ENCODE measurements at places on chromosomes 6 and 20.
A peak's percentile ranks its signal among the peaks of the same experiment; 100 is the strongest.

- no peak for DNase-seq
Observed at GRCh38 chr20:16926626-16927430, 178.7 kb downstream of the OTOR start.

DNA sequence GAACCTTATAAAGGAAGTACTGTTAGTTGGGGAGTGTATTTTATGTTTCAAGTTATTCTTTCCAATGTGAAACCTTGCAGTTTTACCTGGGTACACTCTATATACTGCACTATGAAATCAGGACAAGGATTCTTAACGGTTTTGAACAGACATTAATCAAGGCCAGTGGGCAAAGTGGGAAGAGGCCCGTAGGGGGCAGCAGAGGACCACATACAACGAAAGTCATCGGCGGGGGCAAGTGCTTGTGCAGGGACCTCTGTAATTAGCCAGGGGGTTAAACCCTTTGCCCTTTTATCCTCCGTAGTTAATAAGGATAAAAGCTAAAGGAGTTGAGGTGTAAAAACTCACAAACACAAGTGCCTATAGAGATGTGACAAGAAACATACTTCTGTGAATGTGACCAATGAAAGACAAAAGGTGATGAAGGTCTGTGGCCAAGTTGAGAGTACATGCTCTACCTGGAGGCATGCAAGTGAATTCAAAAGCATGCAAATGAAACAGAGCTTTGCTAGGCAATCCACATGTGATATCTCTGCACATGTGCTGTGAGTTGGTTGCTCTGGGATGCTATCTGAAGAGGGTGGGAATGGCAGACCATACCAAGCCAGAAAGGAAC, 392.7 kb upstream of the MAN1A1 start:
- DNase-seq = no peak

DNA sequence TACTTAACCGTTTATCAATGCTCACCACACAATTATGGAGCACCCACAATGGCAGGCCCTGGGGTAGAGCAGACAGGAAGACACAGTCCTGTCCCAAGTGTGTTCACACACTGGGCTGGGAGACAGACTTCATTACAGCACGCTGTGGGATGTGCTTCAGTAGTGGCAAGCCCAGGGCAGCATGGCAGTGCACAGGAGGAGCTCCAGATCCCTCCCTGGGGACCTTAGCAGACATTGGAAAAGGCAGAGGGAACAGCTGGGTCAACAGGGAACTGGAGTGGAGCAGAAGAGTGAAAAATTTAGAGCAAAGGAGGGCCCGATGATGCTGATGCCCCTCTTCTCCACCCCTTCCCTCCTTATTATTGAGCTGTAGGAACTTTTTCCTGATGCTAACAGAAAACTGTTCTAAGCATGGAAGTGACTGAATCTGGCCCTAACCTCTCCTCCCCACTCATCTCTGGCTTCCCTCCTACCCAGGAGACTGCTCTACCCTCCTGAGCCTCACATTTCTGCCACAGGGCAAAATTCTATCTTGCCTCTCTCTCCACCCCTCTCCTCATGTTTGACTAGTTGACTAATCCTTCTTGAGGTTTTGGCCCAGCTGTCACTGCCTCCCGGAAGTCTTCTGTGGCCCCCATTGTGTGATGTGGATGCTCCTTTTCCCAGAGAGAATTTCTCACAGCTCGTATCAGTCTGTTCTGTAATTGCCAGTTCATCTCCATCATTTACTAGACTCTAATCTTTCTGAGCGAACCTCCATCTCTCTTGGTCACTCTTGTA, 41.3 kb upstream of the NOP56 start:
- DNase-seq = no peak

DNA sequence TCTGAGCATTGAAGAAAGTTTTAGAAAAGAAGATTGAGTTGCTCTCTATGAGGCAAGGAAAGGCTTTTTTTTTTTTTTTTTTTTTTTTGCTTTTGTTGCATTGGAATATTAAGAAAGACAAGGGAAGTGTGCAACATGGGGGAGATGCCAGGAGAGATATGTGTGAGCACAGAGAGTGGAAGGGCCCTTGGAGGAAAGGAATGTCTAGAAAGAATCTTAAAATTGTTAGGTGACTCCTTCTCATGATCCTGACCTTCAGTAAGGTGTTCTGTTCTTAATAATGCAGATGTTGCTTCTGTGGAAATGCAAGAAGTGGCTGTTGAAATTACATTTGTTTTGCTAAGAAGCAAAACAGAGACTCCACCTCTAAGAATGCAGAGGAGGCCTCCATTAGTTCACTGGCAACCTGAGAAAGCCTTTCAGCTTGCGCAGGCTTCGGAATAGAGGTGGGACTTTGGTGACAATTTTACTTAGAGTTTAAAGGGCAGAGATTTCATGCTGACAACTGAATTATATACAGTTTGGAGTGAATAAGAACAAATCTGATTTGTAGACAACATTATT, 118.0 kb upstream of the ASCC3 start:
- DNase-seq = no peak

DNA sequence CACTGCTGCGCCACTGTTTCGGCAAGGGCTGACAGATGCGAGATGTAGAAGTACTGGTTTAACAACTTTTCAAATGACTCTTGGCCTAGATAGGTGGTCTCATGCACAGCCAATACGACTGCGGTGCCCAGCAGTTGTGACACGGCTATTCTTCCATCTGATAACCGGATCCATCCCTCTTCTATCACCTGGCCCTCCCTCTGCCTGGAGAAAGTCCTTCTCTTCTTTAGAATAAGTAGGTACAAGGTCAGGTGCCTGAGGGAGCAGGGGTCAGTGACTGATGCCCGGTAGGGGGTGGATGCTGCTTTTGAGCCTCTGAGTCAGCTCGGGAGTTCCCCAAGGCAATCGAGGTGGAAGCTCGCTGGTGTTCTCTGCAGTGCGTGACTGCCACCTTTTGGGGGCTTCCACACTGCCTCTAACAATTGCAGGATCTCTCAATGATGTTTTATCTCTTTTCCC, 166.8 kb upstream of the GRIK2 start:
- DNase-seq = no peak

- no peak for DNase-seq
Observed at GRCh38 chr20:25020345-25020744, 27.8 kb upstream of the APMAP start.

- DNase-seq = no peak
Observed at GRCh38 chr6:75449630-75450206, 43.9 kb downstream of the FILIP1 start.

DNA sequence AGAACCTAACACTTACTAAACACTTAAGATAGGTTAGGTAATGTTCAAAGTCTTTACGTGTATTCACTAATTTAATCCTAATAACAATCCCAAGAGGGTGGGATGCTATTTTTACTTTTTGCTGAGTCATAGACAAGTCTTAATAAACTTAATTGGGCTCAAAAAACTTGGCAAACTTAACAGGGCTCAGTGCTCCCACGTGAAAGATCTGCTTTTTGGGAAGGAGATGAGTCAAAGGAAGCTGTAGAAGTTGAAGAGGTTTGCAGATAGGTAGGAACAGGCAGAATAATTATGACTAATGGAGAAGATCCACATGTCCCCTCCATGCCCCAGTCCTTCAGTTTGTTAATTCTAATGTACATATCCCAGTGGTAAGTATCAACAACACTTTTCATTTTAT, 44.5 kb upstream of the STMND1 start:
- DNase-seq = no peak

DNA sequence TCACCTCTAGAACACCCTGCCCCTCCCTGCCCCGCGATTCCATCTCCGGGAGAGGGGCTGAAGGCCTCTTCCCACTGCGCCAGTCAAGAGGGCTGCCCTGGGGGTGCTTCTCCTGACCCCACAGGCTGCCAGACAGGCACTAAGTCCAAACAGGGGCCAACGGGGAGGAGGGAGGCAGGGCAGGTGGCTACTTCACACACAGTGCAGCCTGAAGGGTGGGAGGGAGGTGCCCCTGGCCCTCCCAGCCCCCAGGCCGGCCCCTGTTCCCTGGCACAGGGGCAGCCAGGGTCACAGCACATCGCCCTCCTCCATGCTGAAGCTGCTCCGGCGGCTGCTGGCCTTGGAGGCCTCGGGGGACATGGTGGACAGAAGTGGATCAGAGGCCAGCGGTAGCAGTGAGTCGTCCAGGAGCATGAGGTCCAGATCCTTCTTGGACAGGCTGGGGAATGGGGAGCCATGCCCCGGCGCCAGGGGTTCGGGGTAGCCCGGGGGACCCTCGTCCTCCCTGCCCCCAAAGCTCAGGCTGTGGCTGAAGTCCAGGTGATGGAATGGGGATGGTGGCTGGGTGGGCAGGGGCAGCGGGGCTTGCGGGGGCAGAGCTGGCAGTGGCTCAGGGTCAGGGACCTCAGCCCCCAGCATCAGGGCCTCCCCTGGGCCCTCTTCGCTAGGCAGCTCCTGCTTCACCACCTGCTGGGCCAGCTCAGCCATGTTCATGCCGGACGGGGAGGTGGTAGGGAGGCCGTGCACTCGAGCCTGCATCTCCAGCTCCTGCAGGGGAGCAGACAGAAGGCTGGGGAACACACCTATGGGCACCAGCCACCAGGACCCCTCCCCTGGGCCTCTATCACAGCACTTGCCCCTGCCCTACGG, 46.3 kb downstream of the MDFI start:
- DNase-seq = no peak

DNA sequence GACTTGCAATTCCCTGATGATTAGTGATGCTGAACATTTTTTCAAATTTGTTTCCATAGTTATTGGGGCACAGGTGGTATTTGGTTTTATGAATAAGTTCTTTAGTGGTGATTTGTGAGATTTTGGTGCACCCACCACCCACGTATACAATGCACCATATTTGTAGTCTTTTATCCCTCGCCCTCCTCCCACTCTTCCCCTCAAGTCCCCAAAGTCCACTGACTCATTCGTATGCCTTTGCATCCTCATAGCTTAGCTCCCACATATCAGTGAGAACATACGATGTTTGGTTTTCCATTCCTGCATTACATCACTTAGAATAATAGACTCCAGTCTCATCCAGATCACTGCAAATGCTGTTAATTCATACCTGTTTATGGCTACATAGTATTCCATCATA, 167.3 kb downstream of the MYLK4 start:
- no peak for DNase-seq

- no peak for DNase-seq
Observed at GRCh38 chr6:156056085-156056484, 600.4 kb upstream of the NOX3 start.

DNA sequence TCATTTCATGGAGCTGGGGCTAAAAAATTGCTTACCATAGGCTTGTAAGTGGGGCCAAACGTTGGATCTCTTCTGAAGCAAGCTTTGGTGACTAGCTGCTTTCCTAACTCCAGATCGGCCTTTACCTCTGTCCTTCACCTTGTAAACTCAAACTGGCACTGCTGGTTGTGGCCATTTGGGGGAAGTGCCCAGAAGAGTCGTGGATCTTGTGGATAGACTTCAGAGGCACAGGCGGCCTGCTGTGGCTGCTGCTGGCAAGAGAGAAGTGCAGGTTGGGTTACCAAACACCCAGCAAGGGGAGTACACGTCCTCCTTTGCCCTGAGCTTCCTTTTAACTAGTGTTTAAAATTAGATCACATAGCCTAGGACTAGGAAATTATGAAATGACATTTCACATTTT, 36.8 kb upstream of the KLHL31 start:
- peak; percentile 39 for DNase-seq

DNA sequence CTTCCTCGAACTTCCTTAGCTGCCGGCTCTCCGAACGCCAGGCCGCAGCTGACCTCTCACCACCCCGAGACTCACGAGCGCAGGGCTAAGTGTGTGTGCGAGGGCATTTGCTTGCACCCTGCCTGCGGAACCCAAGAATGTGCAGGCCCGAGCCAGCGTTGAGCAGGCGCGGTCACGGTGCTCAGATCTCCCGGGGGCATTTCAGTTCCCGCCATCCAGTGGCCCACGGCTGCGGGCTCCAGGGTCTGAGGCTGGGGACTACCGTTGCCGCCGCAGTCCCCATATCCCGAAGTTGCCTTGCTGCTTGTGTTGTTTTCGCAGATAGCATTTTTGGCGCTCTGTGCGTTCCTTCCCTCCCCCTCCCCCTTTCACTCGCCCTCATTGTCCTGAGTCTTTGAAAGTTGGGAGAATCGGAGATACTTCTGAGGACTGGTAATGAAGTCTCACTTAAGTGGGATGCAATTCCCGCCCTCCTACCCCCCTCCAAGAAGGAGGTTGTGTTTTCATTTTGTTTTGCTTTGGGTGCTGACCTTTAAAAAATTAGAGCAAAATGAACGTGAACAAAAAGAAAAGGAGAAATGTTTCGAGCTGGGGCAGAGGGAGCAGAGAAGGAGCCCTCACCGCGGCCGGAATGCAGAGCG, 1.7 kb downstream of the NR2E1 start:
- no peak for DNase-seq

DNA sequence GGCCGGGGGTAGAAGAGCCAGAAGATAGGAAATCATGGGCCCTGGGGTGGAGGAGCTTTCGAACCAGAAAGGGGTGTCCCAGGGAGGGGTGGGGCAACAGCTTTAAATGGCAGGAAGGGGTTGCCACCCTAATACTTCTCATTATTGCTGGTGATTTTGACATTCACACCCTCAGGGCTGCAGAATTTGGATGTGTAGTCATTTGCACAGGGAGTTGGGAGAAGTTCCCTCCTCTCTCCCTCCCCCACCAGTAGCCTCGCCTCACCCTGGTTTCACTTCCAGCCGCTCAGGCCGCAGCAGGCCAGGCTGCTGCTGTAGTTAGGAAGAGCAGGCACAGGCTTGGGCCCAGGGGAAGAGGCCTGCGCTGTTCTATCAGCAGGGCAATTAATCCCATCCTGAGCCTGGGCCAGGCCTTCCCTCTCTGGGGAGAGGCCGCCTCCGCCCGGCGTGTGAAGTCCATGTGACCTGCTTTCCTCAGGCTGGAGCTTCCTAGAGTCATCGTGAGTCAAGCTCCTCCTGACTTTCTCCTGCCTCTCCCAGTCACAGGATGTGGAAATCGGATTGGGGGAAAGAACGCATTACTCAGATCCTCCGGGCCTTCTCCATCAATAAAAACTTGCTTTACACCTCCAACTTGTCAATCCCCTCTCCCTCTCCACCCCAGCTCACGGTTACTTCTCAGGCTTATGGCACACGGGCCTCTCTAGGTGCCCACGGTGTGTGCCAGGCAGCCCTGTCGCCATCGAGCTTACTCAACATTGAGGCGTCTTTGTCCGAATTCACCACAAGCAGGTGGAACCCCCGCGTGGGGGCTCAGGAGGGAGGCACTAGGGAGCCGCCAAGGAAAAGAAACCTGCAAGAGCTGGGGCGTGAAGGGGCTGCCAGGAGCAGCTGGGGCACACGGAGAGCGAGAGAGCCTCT, 7.8 kb downstream of the ADTRP start:
- DNase-seq = no peak
